ENCODE measurements at places on chromosomes 12 and 14.
A peak's percentile ranks its signal among the peaks of the same experiment; 100 is the strongest.

- DNase-seq = no peak
Observed at GRCh38 chr14:68562911-68563250, 230.0 kb downstream of the ZFP36L1 start.

DNA sequence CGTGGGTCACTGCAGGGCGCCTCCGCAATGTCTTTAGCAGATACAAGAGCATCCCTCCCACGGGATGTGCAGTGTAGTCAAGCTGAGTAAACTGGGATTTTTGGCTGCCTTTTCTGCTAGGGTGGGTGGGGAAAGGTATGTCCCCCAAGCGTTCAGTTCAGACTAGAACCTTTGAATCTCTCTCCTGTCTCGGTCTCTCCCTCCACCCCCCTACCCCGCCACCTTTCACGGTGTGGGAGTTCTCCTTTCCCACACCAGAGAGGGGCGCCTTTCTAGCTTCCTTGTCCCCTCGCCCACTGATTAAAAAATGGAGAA, 525 bp upstream of the FAR2 start:
- DNase-seq = no peak

DNA sequence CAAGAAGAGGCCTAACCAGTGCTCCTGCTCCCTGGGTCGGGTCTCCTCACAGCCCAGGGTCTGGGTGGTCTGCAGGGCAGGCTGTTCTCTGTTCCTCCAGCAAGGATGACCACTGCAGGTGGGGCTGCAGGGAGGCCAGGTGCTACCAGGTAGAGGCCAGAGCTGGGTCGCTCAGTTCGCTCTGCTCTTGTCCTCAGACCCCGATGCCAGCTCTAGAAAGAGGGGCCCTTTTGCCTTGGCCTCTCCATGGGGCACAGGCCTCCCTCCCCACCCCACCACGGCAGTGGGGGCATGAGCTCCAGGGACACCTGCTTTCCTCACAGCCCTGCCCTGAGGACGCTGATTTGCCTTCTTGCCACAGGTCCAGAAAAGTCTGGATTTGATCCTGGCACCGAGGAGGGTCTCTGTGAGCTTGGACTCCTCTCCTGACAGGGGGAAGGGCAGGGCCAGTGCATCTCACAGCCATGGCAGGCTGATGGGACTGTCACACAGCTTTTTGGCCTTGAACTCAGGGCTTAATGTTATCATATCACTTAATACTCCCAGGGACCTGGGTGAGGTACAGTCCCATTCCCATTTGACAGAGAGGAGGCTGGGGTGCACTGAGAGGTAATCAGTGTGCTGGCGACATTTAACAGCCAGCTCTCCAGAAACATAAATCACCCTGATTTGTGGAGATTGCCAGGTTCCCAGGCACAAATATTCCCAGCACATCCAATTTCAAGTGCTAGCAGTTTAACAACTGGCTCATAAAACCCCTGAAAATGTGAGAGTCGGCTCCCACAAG, 273.0 kb upstream of the SFSWAP start:
- no peak for DNase-seq

DNA sequence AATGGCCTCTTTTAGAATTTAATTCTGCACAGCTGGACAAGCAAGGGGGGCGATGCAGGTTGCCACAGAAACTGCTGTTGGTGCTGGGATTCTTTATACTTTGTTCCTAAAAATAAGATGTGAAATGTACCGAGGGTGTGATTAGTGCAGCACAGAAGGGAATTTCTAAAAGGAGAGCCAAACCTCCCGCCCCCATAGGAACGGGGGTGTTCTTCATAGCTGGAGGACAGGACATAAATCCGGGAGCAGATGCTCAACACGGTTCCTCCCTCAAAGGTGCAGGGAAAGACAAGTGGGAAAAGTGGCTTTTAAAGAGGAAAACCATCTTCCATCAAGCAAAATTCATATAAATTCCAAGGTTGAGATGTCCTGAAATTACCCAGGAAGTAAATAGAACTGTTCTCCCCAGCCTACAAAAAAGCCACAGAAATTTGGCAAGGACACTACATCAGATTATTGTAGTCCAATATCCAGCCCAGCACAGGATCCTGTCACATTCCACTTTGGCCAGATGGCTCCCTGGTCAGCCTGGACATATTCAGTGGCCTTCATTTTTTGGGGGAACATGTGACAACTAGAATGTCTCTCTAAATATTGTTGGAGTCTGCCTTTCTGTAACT, 51.4 kb upstream of the TMX1 start:
- DNase-seq = no peak

- DNase-seq = no peak
Observed at GRCh38 chr14:94483729-94484275, 7.8 kb upstream of the SERPINA9 start.

GRCh38 chr12:51378749-51379148, 12.5 kb downstream of the GALNT6 start:
- DNase-seq = no peak

- DNase-seq = no peak
Observed at GRCh38 chr12:57046947-57047890, 2.7 kb downstream of the MYO1A start.

DNA sequence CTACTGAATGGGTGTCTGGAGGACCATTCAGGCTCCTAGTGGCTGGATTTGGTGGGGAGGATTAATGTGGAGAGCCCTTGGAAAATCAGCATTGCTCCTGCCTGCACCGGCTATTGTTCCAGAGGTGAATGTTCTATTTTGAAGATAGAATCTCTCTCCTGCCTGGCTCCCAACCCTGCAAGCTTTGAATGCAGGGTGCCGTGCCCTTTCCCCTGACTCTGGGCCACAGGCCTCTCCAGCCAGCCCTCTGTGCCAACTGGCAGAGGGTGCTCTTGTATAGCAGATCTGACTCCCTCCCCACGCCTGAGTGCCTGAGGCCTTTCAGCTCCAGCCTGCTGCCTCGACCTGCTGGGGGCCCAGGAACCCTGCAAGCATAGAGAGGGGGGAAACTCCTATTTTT, 106.8 kb downstream of the TMEM260 start:
- no peak for DNase-seq

- DNase-seq = no peak
Observed at GRCh38 chr12:89838833-89839232, 130.2 kb upstream of the ATP2B1 start.

- DNase-seq = no peak
Observed at GRCh38 chr12:80794551-80794950, 77.8 kb downstream of the MYF5 start.

DNA sequence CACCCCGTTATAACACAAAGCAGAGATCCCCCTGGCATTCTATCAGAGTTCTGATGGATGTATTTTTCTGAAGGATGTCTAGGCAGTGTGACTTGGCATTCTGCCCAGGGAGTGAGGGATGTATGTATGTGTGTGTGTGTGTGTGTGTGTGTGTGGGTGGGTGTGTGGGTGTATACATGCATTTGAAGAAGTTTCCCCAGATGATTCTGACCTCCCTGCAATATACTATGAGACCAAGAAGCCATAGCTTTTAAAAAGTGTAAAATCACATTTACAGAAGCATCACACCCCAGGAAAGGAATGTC, 59.7 kb upstream of the NAP1L1 start:
- peak; percentile 62 for DNase-seq

DNA sequence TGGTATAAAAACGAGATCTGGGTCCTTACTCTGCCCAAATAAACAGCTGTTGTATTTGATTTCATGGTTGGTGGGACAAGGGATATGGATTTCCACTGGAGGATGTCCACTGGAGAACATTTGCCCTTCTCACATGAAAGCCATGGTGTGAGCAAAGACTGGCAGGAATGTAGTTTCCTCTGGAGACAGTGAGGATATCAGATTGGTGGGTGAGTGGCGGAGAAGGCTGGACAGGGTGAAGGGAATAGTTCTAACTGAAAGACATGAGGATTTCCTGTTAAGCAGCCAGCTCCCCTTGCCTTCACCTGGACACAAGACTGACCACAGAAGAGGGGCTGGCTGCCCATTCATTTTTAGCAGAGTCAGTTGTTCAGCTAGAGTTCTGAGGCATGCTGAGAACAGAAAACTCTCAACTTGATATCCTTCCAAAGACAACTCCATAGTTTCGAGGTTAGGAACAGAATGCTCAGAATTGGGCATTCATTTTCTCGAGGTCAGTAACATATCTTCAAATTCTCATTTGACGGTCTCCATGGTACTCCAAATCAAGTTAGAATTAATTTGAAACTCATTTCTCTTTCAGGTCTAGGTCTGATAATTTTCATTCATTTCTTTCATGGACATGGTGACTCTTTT, 365.7 kb downstream of the LRIG3 start:
- DNase-seq = no peak

DNA sequence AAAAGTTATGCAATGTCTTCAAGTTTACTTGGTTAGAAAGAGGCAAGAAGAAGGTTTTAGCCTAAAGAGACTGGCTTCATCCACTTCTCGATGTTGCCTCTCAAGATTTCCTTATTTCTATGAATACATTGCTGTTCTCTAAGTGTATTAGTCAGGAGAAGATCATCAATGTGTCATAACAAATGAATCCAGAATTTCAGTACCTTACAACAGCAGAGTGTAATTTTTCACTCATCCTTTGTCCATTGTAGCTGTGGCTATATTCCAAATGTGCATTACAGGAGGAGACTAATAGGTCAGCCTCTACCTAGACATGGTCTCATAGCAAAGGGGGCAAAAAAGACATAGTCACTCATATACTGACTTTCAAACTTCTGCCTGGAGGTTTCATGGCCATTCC, 579.1 kb downstream of the PRKD1 start:
- DNase-seq = no peak

- DNase-seq = no peak
Observed at GRCh38 chr14:94971750-94972149, 185.6 kb downstream of the DICER1 start.

DNA sequence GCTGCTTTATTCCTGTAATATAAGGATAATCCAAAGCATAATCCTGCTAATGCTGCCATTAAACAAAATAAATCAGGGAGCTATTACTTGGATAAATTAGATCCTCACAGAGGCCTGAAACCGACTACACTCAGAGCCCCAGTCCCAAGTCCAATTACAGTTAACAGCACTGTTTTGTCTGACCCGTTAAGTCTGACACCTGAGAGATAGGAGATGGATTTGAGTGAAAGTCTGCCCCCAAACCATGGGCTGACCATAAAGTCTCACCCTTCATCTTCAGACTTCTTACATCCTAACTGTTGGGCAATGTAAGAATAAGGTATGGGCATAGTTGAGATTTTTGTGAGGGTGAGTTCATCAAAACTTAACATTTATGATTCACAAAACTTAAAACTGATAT, 181.7 kb downstream of the PLCZ1 start:
- no peak for DNase-seq

DNA sequence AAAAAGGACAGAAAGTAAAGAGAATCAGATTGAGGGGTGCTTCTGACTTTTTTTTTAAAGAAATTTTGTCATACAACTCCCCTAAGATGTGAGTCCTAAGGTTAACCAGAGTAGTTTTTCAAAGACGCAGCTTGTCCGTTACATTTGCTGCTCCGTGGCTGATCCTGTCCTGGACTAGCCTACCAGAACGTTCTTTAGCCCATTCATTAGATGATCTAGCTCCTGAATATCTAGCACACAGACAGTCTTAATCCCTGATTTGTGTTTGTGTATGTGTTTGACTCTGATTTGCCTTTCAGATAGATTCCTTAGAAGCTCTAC, 60.3 kb downstream of the SAMD4A start:
- DNase-seq = no peak

DNA sequence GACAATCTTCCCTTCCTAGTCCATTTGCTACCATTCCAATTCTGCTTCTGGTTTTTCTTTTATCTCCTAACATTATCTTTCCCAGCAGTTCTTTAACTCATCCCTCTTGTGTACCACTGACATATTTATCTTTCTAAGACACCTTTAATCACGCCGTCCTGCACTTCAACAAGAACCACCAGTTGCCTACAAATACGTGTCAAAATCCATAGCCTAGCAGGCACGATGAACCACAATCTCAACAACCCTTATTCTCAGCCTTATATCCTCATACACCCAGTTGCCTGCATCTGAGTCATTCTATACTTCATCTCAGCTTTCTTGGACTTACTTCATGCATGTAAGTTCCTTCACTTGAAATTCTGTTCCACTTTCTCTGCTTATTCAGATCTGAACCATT, 16.4 kb upstream of the ST8SIA1 start:
- DNase-seq = peak; percentile 79

DNA sequence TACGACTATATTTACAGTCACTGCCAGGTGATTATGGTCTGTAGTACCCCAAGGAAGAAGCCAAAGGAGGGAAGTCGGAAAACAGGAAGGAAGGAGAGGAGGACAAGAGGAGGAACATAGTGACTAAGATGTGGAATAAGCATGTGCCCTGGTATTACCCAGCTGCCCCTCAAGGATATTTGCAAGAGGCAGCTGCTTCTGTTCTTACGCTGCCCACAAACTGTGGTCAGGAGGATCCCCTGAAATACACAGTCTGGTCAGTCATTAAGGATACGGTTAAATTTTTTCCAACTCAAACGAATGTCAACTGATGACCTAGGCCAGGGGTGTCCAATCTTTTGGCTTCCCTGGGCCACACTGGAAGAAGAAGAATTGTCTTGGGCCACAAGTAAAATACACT, 126.5 kb downstream of the CMAS start:
- no peak for DNase-seq

GRCh38 chr12:38872561-38872960, 32.8 kb downstream of the CPNE8 start:
- DNase-seq = no peak

- DNase-seq = no peak
Observed at GRCh38 chr12:6226679-6227051, 26.5 kb downstream of the CD9 start.

DNA sequence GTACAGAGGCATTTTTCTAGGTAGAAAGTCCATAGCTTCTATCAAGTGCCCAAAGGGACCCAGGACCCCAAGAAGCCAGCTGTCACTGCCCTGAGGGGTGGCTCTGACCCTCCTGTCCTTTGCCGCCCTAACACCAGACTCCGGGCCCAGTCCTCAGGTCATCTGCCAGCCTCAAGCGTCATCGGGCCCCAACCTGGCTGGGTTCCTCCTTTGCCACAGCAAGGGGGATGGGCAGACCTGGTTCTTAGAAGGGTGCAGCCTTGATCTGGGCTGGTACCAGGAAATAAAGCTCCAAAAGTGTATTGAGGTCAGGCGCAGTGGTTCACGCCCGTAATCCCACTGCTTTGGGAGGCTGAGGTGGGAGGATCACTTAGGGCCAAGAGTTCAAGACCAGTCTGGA, 27.1 kb upstream of the FAM222A start:
- peak; percentile 50 for DNase-seq

DNA sequence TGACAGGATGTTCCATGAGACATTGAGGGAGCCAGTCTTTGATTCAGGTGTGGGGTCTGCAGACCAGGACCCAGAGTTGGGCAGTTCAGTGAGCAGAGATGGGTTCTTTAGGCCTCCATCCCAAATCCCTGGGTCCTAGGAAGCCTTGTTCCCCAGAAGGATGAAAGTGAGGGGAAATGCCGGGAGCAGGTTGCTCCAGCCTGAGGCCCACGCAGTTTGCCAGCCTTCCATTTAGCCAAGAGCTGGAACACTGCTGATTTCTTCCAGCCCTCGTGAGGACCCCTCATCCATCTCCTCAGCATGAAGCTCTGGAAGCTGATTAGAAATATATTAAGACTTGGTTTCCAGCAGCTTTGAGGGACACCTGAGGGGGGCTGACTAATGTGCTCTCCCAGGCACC, 12.1 kb downstream of the C14orf132 start:
- DNase-seq = no peak

All from OCI-M1 (cell line).